ENCODE measurements at places on chromosomes 2 and 18.

GRCh38 chr18:2222270-2223185 lies 348.8 kb downstream of the METTL4 start:
- no peak for DNase-seq

DNA sequence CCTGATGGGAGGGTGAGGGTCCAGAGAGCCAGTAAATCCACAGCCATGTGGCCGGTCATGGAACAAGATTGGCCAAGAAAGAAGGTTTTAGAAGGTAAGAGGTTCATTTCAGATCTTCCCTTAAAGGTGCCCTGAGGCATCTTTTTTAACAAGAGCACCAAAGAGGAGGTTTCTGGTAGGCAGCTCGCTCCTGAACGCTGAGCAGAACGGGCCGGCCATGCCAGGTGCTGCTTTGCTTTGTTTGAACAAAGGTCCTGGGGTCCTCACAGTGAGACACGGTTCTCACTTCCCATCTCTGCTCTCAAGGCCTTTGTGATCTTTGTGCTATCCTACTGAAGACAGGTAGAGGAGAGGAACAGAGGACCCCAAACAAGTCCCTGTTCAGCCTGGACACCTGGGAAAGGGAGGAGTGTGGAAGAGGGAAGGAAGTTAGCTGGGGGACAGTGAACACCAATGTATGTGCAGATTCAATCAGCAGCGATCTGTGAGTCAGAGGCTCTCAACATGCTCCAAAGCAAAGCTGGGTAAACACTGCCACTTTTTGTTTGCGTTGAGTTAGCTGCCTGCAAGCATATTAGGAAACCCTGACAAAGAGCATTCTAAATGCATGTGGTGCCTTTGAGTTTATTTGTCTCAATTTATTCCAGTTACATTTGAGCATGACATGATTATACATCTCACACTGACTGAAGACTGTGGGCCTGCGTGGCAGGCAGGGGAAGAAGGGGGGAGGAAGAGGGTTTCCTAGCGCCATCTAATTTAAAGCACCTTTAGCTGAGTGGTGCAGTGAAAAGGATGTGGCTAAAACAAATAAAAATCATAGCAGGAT lies 102.4 kb downstream of the ASB1 start:
- no peak for DNase-seq

GRCh38 chr2:138548796-138549195 lies 47.2 kb downstream of the SPOPL start:
- no peak for DNase-seq

DNA sequence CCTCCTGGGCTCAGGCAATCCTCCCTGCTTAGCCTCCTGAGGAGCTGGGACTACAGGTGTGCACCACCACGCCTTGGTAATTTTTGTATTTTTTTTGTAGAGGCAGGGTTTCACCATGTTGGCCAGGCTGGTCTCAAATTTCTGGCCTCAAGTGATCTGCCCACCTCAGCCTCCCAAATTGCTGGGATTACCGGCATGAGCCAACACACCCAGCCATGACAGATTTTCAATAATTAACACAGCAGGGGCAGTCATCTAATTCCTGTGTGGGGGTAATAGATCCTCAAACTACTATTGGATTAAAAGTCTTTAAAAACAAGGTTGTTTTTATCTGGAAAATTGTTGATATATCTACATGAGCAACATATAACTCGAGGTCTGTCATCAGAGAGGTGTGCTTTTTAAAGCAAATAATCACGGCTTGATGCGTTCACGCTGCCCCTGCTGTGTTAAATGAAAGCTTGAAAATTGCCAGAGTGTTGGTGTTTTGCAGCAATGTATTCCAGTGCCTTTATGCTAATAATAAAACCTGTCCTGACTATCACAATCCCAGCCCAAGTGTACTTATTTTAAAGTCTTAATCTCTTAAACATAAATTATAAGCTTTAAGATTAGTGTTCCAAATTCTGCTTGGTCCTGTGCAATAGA lies 35.6 kb upstream of the ASB1 start:
- no peak for DNase-seq

DNA sequence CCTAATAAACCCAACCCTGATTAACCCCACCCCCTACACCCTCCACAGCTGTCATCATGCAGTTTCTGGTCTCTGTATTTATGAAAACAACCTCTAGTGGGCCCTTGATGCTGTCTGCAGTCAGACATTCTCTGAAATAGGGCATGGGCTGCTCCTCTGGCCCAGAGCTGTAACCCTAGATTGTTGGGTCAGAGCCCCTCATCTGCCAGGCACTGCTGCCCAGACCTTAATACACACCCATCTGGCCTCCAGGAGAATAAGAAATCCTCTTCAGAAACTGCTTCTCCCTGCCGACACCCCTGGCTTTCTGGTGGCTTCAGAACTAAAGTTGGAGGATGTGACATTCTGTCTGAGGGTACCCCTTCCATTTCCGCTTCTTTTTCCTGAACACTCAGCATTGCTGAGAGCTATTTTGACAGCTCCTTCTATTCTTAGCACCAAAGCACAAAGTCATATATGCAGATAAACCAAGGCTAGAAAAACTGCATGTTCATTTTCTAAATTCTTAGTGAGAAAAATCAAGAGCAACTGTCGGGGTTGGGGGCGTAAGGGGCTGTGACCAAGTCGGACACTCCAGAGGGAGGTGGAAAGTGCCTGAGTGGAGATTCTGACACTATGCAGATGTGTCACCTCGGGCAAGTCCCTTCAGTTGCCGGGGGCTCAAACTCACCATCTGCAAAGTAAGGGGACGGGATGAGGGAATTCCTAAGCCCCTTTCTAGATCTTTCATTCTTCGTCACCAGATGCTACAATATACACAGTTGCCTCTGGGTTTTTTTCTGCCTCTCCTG lies 28.7 kb downstream of the SRSF7 start:
- DNase-seq: peak; percentile 14
